ENCODE measurements at places on chromosomes 7 and 10.

DNA sequence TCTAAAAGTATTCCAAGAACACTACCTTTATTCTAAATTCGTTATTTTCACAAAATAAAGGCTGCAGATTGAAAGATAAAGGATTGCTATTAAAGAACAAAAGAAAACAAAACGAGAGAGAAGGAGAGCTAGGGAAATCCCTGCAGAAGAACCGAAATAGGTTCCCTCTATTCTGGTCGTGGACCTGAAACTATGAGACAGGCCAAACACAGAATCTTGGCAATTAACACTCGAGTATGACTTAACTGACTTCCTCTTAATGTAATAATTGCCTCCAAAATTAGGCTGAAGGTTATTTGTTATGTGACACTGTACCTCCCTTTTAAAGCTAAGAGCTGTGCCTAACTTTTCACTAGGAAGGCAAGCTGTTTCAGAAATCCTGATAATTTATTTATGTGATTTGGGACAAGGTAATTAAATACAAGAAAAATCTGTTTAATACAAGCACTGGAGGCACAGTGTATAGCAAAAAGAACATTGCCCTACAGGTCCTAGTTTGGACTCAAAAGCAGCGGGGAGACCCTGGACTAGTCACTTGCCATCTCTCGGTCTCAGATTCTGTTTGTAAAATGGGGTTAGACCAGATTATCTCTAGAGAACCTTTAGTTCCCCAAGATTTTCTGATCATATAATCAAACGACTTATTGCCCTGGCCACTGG is 11.6 kb downstream of the NAMPT start:
- DNase-seq = no peak

GRCh38 chr10:5492929-5493576 is 6.3 kb downstream of the CALML5 start:
- no peak for DNase-seq

GRCh38 chr10:95988702-95989101 is 54.7 kb upstream of the CCNJ start:
- DNase-seq = no peak

GRCh38 chr7:13077466-13077865 is 390.0 kb downstream of the ARL4A start:
- peak; percentile 13 for DNase-seq

DNA sequence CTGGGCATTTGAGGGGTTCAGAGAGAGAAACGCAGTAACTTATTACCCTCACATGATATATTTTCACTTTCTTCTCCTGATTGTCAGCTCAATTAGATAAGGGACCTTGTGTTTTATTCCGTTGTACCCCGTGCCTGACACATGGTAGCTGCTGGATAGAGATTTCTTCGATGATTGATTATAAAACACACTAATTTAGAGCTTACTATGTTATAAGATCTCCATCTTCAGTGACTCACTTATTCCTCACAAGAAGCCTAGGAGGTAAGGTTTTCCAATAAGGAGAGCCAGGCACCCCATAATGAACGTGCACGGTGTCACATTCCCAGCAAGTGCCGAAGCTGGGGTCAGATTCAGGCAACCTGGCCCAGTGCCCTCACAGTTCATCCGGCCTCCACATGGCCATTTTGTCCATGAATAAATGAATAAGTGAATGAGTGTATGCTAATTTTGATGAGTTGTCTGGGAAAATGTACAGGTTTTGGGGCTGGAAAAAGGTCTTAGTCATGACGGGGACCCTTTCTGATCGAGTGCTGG is 138.1 kb upstream of the CDCA7L start:
- DNase-seq = no peak

GRCh38 chr7:20095436-20095835 is 121.7 kb downstream of the MACC1 start:
- no peak for DNase-seq

DNA sequence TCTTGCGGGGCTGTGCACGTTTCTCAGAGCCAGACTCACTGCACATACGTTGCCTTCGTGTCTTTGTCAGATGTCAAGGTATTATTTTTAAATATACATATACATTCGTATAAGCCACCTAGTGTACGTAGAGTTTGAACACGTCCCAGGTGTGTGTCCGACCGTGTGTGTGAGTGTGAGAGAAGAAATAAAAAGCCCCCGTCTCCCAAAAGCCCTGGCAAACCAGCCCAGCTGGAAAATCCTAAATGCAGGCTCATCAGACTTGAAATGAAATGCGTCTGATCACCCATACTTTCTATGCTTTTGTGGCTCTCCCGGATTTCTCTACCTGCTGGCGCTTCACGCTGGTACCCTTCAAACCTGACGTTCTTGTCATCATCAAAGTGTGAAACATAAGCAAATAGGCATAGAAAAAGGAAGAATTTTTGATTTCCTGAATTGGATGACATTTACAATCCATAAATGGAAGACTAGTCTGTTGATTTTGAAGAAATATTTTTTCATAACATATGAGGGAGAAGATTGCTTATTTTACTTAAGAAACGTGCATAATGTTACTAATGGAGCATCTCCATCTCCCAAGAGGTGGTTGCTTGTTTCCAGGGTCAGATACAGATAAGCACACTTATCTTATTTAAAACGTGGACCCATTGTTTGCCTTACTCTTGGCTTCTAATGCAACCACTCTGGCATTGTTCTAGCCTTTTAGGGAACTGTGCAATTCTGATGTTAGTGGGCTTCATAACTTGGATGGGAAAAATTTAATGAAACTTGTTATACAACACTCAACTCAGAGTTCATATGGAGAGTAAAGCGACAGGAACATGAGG is 971 bp downstream of the PRKG1 start:
- no peak for DNase-seq

DNA sequence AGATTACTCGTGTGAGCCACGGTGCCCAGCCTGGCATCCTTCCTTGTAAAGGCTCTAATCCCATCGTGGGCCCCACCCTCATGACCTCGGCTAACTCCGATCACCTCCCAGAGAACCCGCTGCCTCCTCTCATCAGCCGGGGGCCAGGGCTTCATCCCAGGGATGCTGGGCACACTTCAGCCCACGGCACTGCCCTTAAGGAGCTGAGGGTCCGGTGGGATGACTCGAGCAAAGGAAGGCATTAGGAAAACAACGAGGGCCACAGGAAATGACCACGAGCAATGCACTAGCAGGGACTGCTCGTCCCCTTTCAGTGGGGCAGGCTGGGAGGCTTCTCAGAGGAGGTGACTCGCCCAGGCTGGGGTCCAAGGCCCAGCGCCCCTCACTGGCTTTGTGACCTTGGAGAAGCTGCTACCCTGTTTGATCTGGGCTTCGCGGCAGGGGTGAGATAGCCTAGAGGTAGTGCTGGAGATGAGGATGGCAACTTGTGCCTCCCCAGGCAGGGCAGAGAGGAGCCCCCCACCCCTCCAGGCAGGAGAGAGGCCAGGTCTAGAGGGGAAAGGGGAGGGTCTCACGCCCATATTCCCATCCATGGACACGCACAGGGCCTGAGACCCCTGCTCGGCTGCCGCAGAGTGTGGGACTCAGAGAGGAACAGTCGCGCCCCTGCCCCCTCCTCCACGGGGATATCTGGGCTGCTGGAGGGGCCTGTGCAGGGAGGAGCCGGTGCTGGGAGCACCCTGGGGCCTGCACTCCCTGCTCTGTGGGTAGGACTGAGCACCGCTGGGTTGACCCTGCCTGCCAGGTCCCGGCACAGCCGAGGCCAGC is 26.8 kb downstream of the ELFN1 start:
- no peak for DNase-seq

DNA sequence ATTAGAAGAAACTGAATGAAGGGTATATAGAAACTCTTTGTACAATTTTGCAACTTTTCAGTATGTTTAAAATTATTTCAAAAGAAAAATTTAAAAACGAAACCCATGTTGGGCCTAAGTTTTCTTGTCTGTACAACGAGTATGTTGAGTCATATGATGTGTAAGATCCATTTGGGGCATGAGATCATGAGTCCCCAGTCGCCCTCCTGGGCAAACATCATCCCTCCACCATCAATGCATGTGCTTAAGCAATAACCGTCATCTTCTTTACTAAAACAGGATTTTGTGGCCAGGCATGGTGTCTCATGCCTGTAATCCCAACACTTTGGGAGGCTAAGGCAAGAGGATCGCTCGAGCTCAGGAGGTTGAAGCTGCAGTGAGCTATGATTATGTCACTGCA is 54.2 kb upstream of the CDCA7L start:
- DNase-seq = no peak

- DNase-seq = no peak
Measured at GRCh38 chr10:113414543-113414942, 138.3 kb upstream of the HABP2 start.

- peak; percentile 44 for DNase-seq
Measured at GRCh38 chr7:77565917-77566316, 28.8 kb downstream of the PTPN12 start.

- DNase-seq = no peak
Measured at GRCh38 chr10:125473143-125473793, 209.7 kb downstream of the TEX36 start.

- no peak for DNase-seq
Measured at GRCh38 chr7:107201795-107202450, 33.1 kb downstream of the HBP1 start.

DNA sequence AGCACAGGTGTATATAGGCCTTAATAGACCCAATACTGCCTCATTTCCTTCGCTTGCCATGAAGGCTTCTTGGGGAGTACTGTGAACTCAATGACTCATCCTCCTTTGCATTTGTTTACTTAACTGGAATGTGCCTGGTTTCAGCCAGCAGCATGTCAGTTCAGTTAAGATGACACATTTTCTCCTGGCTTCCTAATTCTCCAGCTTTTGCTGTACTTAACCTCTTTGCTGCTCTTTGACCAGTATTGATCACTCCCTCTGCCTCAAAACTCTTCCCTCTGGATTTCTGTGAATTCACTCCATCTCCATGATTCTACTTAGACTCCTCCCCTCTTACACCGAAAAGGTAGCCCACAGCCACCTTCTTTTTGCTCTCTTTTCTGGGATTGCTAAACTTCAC is 135.7 kb downstream of the MAGI2 start:
- peak; percentile 50 for DNase-seq

DNA sequence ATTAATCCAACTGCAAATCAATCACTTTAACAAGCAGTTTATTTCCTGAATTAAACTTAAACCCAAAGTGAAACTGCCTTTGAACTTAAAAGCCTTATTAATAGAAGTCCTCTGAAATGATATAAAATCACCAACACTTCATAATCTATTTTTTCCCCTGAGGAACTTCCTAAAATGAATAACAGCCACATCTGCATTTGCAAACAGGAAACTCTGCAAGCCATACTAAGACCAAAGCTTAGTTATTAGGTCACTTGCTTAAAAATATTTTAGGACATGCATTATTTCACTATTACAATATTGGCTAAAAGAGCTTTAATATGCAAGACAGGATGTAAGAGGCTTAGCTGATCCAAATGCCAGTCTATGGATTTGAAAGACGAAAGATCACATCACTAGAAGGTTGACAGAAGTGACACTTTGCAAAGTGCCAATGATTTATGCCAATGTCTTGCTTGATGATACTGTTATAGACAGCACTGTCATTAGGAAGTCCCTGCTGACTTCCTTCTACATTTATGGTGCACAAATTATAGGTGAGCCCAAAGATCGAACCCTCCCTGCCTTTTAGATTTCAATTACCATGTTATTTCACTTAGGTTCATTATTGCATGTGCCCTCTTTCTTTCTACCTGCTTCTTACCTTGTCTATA is 99.9 kb upstream of the SKAP2 start:
- no peak for DNase-seq

- DNase-seq = no peak
Measured at GRCh38 chr10:17877121-17877520, 68.0 kb downstream of the MRC1 start.

GRCh38 chr7:3927446-3928110 is 626.5 kb downstream of the SDK1 start:
- no peak for DNase-seq

GRCh38 chr7:139855498-139856270 is 26.6 kb downstream of the TBXAS1 start:
- DNase-seq = no peak

DNA sequence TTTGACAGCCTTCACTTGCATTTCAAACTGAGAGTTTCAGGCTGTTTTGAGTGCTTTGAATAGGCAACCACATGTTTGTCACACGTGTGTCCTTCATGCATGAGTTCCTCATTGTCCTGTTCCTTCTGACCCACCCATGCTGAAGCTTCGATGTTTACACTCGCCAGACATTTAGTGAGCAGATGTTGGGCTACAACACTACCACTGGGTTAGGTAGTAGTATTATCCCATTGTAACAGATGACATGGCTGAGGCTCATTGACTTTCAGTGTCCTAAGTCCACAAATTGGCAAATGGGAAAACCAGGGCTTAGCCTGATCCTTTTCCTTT is 456.1 kb downstream of the PHTF2 start:
- no peak for DNase-seq

DNA sequence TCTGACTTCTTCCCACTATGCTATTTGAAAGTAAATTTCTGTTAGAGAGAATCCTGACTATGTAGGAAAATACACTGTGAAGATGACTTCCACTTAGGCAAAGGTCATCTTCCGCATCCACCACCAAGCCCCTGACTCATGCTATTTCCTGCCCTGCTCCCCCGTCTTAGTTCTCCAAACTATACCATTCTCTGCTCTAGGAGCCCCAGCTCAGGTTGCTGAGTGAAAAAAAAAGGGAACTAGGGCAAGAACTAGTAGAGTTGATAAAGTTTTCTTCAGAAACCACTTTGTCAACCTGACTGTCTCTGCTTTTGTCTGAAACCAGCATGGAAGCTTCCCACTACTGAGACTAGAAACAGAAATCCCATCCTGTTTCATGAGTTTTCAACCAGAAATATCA is 96.9 kb downstream of the EVX1 start:
- DNase-seq = no peak

DNA sequence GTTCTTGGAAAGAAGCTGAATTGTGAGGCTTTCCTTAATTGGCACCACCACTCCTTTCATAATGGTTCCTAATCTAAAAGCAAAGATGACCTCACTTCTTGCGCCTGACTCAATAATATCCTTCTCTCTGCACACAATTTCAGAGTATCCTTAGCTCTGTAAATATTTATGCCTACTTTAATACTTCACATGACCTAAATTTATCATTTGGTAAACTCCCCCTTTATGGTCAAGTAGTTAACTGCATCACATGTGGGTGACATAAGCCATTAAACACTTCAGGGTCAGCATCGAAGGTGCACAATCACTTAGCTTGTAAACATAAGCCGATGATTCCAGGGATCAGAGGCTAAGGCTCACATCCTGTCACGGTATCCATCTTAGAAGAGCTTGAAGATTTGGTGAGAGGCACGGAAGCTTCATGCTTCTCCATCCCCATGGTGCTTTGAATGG is 7.3 kb upstream of the RHOBTB1 start:
- DNase-seq = no peak

- DNase-seq = no peak
Measured at GRCh38 chr10:43089519-43089918, 12.7 kb downstream of the RET start.

GRCh38 chr7:33667196-33667595 is 238.1 kb upstream of the BMPER start:
- no peak for DNase-seq

- DNase-seq = no peak
Measured at GRCh38 chr10:79351332-79351731, 4.1 kb downstream of the PPIF start.

DNA sequence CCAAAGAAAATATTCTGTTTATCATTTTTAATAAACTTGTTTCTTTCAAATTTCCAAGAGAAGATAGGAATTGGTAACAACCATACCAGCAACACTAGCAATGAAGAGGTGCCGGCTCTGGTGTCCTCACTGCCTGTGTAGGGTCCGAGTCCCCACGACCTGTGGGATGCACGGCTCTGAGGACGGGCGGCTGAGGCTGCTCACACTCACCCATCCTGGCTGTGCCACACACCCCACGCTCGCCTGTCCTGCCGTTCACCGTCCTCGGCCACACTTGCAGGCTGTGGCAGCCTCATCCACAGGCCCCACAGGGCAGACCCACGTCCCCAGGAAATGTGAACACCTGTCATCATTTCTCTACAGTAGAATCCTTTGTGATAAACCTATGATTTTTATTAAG is 48.2 kb upstream of the DPYSL4 start:
- DNase-seq = no peak

All from fibroblast of skin of left biceps (primary cell).